ENCODE measurements at places on chromosomes 12 and 14. TPM values are rescaled to one million over a fixed set of nuclear protein-coding genes. Genes with fewer than 3 reads are reported as not detected.

The TSHR gene
- 1.6 TPM for total RNA-seq

DNA sequence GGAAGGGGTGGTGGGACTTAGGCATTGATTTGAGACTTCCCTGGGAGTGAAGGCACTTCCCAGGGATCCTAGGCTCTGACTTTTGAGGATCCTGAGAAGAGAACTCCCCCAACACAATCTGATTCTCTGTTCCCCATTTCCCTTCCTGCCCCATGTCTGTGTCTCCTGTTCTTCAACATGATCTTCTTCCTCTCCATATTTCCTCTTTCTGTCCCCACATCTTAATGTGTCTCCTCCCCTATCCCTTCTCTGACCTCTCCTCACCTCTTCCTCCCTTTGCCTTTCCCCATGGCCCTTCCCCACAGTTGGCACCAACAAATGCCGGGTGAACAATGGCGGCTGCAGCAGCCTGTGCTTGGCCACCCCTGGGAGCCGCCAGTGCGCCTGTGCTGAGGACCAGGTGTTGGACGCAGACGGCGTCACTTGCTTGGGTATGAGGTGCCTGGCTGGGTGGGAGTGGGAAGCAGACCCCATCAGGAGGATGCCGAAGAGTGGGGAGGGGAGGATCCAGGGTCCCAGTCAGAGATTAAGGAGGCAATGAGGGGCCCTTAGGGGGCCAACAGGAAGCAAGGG is 15.2 kb upstream of the LRP1-AS start:
- H3K4me3 ChIP-seq: no peak overlapping the region
- peaks cover 11% of the 10 kb centered on the region for H3K4me1 ChIP-seq
- no peak overlapping the region for H3K27ac ChIP-seq
- no peaks in the 10 kb centered on the region for H3K36me3 ChIP-seq

GRCh38 chr14:74426202-74426582 is at the start of gene SYNDIG1L:
TSS of gene SYNDIG1L (minus strand) at chr14:74426210. CDS start at chr14:74409744, 16,466 bp downstream.
- H3K36me3 ChIP-seq: no peaks in the 10 kb centered on the region
- H3K4me3 ChIP-seq: no peak within 1 kb of the TSS
- peaks cover 2% of the 10 kb centered on the region for H3K4me1 ChIP-seq
- H3K27me3 ChIP-seq: peaks cover 38% of the 10 kb centered on the region

DNA sequence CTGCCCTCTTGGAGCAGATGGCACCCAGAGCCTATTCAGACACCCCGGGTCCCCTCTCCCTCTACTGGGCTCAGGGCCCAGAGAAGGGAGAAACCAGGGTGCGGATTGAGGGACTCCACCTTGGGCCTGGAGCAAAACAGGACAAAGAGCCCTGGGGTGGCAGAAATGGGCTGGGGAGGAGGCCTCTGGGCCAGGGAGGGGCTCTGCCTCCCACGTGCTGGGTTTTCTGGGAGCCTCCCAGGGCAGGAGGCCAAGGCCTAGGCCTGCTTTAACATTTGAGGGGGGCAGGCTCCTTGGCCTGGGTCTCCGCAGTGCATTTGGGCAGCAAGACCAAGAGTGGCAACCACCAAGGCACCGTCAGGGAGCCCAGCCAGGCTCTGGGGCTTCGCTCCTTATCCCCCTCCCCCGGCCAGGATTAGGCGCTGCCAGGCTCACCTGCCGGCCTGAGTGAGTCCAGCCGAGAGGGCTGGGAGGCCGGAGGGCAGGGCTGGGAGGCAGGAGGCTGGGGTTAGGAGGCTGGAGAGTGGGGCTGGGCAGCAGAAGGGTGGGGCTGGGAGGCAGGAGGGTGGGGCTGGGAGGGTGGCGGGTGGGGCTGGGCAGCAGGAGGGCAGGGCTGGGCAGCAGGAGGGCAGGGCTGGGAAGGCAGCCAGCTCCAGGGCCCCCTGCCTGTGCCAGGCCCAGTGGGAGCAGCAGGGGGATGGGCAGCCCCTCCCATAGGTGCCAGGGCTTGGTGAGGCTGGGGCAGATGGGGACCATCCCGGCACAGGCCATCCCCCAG is 101.8 kb upstream of the EIF5 start:
- H3K36me3 ChIP-seq: no peaks in the 10 kb centered on the region
- no peak for DNase-seq
- H3K4me3 ChIP-seq: no peak overlapping the region
- H3K4me1 ChIP-seq: no peaks in the 10 kb centered on the region
- no peak overlapping the region for H3K27ac ChIP-seq
- peaks cover 15% of the 10 kb centered on the region for H3K27me3 ChIP-seq

GRCh38 chr12:86660488-86661147 is 404.4 kb upstream of the MGAT4C start:
- no peaks in the 10 kb centered on the region for H3K27me3 ChIP-seq
- no peak overlapping the region for H3K27ac ChIP-seq
- H3K4me3 ChIP-seq: no peak overlapping the region
- DNase-seq: no peak
- no peaks in the 10 kb centered on the region for H3K36me3 ChIP-seq
- H3K4me1 ChIP-seq: no peaks in the 10 kb centered on the region

DNA sequence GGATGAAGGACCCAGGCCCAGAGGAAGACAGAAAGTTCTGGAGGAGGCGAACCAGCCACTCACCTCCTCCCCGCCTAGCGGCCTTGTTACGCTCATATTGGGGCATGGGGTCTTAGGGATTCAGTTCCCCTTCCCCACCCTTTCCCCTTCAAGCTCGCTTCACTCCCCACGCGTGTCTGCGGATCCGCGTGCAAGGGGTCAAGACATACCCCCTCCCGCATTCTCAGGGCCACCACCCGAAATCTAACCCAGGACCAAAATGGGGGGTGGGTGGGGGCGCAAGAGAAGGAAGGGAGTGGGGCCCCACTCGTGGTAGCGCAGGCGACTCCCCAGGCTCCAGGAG is 584 bp upstream of the RFX4 start:
- H3K4me1 ChIP-seq: peaks cover 27% of the 10 kb centered on the region
- H3K27me3 ChIP-seq: peaks cover 84% of the 10 kb centered on the region
- no peak for DNase-seq
- no peak overlapping the region for H3K27ac ChIP-seq
- H3K36me3 ChIP-seq: peaks cover 2% of the 10 kb centered on the region
- no peak overlapping the region for H3K4me3 ChIP-seq

The ISM2 gene
- total RNA-seq: not detected

- no peaks in the 10 kb centered on the region for H3K27me3 ChIP-seq
- no peaks in the 10 kb centered on the region for H3K4me1 ChIP-seq
- no peak overlapping the region for H3K4me3 ChIP-seq
- H3K36me3 ChIP-seq: no peaks in the 10 kb centered on the region
Observed at GRCh38 chr14:44170101-44170500, 337.0 kb downstream of the FSCB start.

The TAS2R9 gene
- total RNA-seq: not detected

DNA sequence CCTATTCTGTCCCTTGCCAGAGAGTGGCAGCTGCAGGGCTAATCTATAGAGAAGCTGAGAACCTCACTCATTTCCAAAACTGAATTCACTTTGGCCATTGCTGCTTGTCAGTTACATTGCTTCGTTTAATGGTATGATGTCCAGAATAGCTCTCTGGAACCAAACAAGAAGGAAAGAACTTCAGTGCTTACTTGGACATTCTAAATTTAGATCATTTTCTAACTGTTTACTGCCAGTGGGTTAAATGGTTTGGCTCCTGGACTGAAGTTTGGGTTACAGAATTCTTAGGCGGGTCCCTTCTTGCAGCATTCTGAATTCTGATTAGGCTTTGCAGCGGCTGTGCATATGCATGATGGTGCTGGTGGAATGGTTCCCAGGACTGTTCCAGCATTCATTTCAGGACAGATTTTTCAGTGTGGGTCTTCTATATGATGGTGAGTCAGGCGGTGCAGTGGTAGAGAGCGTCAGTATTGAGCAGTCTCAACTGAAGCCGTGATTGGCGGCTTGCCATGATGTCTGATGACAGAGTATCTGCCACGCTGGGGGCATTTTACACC is 148.7 kb downstream of the DYRK2 start:
- peaks cover 2% of the 10 kb centered on the region for H3K27me3 ChIP-seq
- H3K36me3 ChIP-seq: no peaks in the 10 kb centered on the region
- peaks cover 2% of the 10 kb centered on the region for H3K4me1 ChIP-seq
- no peak for DNase-seq

DNA sequence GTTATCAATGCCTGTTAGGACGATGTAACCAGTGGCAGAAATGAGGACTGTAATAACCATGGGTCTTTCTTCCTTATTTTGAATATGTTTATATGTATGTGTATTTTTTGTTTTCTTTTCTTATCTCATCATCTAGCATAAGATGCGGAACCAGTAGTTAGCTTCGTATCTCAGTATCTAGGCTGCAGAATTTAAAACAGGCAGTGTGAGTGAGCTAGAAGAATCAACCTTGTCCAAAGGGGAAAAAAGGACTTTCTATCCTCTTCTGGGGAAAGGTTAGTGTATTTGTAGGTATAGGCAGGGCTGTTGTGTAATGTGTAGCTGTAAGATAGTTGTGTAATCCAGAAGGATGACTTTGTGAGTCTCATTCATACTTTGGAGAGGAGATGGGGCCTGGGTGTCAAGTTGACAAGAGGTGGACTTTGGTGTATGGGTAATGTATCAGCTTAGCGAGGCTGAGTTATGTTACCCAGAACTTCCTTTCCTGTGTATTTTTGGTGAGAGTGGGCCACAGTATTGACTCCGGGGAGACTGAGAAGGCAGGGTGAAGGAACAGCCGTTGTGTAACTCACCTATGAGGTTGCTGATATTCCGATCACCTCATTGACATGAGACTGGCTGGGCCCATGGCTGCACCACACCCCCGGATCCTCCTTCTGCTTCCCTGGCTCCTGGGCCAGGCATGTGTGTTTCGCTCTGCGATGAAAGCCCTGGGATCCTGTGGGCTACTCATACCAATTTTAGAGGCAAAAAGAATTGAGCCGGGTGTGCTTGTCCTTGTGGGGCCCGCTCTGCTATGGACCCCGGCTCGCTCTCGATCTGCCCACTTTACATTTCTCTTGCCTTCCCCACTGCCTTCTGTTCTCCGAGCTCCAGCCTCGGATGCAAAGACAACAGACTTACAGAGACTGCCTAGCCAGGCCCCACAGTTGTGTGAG is 24.3 kb downstream of the DLK1 start:
- H3K4me1 ChIP-seq: no peaks in the 10 kb centered on the region
- no peak overlapping the region for H3K27ac ChIP-seq
- no peak for DNase-seq
- H3K27me3 ChIP-seq: peaks cover 10% of the 10 kb centered on the region

The NEUROD4 gene
- total RNA-seq: not detected

DNA sequence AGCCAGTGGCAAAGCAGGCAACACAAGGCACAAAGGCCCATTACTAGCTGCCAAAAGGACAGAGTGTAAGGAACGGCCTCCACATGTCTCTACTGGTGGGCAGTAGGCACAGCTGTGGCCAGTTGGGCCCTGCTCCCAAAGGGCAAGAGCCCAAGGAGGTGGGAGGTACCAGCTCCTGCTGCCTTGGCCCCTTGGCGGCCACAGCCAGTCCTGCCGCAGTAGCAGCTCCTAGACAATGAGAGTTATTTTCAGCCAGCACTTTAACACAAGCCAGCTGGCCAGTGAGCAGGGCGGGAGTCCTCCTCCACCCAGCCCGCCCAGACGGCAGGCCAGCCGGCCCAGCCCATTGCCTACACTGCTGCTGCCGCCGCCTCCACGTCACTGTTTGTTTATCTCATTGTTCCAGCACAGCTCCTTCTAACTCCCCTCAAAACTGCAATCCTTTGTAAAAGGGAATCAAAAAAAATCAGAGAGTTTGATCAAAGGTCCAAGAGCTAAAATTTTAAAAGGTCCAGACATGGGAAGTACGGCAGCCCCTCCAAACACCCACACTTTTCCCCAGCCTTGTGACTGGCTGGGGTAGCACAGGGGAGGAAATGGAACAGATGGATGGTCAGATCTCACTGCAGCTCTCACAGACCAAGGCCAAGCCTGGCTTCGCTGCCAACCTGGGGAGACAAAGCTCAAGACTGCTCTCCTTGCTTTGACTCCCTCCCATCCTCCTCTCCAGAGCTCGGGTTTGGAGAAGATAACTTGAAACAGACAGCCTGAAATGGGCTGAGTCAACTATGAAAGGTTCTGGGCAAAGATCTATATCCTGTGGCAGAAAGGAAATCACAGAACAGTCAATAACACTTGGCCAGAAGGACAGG is 33.5 kb downstream of the FMNL3 start:
- no peaks in the 10 kb centered on the region for H3K27me3 ChIP-seq
- H3K27ac ChIP-seq: peak overlapping the region; percentile 68
- H3K4me3 ChIP-seq: no peak overlapping the region
- no peak for DNase-seq
- peaks cover 3% of the 10 kb centered on the region for H3K36me3 ChIP-seq

GRCh38 chr12:116164250-116165035 is 113.0 kb downstream of the MED13L start:
- no peaks in the 10 kb centered on the region for H3K27me3 ChIP-seq
- H3K4me3 ChIP-seq: no peak overlapping the region
- no peak for DNase-seq
- no peaks in the 10 kb centered on the region for H3K36me3 ChIP-seq

DNA sequence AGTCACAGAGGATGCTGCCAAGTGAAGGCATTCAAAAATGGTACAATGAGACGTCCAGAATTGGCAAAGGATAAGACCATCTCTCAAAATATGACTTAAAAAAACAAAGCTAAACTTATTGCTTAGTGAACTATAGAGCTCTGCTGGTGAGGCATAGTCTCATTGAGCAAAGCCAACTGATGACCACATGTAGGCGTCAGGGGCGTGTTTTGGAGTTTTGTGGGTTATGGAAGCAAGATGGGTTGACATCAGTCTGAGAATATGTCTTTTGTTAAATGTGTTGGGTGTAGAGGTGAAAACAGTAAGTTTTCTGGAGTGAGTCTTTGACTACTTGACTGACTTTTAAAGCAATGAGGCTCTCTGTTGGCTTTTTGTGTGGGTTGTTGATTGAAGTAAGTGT is 47.2 kb downstream of the ATL1 start:
- no peak overlapping the region for H3K27ac ChIP-seq
- DNase-seq: no peak
- H3K36me3 ChIP-seq: no peaks in the 10 kb centered on the region
- no peak overlapping the region for H3K4me3 ChIP-seq
- H3K4me1 ChIP-seq: no peaks in the 10 kb centered on the region
